ENCODE measurements at places on chromosomes 3 and 15. TPM values are rescaled to one million over a fixed set of nuclear protein-coding genes. Genes with fewer than 3 reads are reported as not detected.

BCL2A1 gene
- polyA plus RNA-seq, result 19.1 TPM

PIERCE2 gene
- polyA plus RNA-seq, result 3.5 TPM

- H3K36me3 ChIP-seq, result no peaks in the 10 kb centered on the region
- H3K27me3 ChIP-seq, result no peaks in the 10 kb centered on the region
- no peak for DNase-seq
- no peaks in the 10 kb centered on the region for H3K4me1 ChIP-seq
- H3K27ac ChIP-seq, result no peak overlapping the region
Measured at GRCh38 chr3:3605226-3605625, 194.0 kb upstream of the LRRN1 start.

DNA sequence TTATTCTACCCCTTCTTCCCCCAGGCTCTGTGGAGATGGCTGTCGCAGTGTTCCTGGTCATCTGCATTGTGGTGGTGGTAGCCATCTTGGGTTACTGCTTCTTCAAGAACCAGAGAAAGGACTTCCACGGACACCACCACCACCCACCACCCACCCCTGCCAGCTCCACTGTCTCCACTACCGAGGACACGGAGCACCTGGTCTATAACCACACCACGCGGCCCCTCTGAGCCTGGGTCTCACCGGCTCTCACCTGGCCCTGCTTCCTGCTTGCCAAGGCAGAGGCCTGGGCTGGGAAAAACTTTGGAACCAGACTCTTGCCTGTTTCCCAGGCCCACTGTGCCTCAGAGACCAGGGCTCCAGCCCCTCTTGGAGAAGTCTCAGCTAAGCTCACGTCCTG lies 12.9 kb downstream of the SPINT1 start:
- no peaks in the 10 kb centered on the region for H3K4me1 ChIP-seq
- H3K27ac ChIP-seq, result no peak overlapping the region
- no peaks in the 10 kb centered on the region for H3K36me3 ChIP-seq
- H3K27me3 ChIP-seq, result no peaks in the 10 kb centered on the region
- no peak overlapping the region for H3K4me3 ChIP-seq
- DNase-seq, result no peak

RBSN gene
- polyA plus RNA-seq, result 5.7 TPM

GRCh38 chr3:172840463-172840862 lies 89.9 kb downstream of the ECT2 start:
- no peaks in the 10 kb centered on the region for H3K27me3 ChIP-seq
- no peak for DNase-seq
- no peaks in the 10 kb centered on the region for H3K36me3 ChIP-seq
- H3K4me1 ChIP-seq, result no peaks in the 10 kb centered on the region
- H3K27ac ChIP-seq, result no peak overlapping the region

Measured in adrenal gland (tissue), 19 donors.